ENCODE measurements at places on chromosomes 7 and 10.

DNA sequence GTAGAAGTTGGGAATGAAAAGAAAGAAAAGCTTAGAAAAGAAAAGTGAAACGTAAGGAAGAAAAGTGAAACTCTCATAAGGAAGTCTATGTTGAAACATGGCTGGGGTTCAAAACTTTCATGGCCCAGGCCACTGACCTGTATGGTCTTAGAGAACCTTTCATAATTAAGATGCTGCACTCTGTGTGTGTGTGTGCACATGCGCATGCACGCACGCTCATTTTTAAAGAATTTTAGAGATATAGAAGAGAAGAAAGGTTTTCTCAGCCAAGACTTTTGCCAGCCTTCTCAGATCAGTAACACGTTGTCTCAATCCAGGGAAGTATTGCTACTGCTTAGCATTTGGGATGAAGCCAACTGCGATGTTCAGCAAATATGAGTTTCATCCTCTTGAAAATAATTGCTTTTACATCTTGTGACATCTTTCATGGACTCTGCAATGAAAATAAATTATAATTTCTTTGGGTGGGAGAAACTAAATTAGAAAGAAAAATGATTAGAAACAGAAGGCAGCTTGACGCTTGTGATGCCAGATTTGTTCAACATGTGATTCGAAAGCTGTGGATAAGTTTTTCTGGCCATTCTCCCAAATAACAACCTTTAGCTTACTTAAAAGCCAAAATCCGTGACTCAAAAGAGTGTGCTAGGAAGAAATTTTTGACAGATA, 16.2 kb upstream of the SLC26A4 start:
- DNase-seq, result no peak

DNA sequence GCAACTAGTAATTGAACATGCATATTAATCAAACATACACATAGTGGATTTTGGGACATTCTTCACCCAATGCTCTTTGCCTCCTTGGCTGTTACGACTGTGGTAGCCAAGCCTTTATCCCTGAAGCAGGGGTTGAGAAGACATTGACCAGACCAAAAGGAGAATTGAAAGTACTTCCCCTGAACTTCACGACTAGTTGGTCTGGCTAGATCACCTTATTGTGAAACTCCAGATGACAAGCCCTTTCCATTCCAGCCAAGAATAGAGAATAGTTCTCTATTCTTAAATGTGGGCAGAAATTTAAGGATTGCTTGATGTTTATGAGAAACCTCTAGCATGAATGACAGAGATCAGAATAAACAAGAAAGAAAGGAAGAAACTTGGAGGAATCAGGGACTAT, 97.0 kb downstream of the LRMDA start:
- peak; percentile 20 for DNase-seq

DNA sequence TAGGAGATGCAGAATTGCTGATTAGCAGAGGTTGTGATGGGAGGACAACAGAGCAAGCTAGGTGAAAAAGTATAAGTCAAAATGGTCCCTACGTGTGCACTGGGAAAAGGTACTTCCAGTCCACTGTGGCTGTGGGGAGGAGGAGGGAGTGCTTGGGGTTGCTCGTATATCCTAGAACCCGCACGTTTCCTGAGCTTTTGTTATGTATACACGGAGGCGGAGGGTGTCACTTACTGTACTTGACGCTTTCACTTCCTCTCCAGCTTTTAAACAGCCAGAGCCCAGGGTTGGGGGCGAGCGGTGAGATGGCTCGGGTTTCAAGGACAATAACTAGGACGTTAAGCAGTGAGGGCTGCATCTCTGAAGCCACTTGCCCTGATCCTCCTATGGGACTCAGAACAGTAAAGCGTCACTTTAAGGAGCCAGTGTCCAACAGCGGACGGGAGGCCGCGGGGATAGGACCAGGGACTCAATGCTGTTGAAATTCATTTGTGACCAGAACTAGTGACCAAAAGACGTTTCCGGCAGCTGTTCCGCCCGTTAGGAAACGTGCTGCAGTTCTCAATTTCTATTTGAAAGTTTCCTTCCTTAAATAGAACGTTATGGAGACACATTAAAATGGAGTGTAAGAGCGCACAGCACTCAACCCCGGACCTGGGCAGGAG, 985 bp upstream of the ETV1 start:
- DNase-seq, result no peak

DNA sequence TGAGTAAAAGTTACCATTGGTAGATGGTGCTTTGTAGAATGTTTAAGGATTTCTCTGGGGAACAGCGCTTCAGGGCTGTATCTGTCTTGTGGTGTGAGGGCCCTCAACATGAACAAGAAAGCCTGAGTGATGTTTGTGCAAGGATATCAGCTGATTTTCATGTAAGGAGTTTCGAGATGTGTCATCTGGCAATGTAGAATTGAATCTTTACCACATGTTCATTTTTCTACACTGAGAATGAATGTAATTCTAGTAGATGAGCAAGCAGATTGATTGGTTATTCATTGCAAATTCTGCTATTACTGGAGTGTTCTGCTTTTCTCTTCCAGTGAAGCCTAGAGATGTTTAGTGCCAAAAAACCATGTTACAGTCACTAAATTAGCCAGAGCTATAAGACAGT, 87.7 kb downstream of the ST7 start:
- no peak for DNase-seq

- DNase-seq, result no peak
These were observed 6.8 kb upstream of the TAS2R60 start for GRCh38 chr7:143436325-143436946.

- no peak for DNase-seq
These were observed 4.2 kb downstream of the KCNMA1 start for GRCh38 chr10:77633376-77633775.

- DNase-seq, result no peak
These were observed 171.2 kb downstream of the LSM5 start for GRCh38 chr7:32319012-32319382.

DNA sequence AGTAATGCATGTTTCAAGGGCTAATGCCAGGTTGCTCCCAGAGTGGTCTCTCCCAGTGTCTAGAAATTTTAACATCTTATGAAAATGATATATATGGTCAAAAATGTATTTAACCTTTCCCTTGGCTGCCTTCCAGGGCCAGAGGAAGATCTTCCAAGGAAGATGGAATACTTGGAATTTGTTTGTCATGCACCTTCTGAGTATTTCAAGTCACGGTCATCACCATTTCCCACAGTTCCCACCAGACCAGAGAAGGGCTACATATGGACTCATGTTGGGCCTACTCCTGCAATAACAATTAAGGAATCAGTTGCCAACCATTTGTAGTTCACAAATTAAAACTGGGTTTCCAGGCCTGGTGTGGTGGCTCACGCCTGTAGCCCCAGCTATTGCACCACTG, 9.0 kb downstream of the GATAD1 start:
- DNase-seq, result no peak
